Heart left ventricle (tissue), 16 donors: ENCODE measurements at places on chromosomes 1 and 21. TPM values are rescaled to one million over a fixed set of nuclear protein-coding genes. Genes with fewer than 3 reads are reported as not detected.

- DNase-seq, result no peak
Observed at GRCh38 chr1:198165927-198166647, 9.3 kb downstream of the NEK7 start.

DNA sequence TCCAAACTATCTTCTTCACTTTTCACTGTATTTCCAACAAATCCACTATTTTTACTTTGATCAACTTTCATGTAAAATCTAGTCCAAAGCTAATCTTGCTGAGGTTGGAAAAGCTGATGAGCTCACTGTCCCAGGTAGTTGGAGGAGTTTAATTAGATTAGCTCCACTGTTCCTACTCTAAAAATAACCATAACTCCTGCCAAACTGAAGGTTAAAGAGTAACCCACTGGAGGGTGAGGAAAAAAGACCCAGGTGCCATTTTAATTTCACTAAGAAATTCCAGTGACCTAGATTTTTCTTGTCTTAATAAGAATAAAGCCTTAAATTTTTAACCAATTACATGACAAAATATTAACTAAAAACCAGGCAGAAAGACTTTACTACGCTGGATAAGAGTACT lies 15.3 kb downstream of the DCAF8 start:
- DNase-seq, result no peak

DNA sequence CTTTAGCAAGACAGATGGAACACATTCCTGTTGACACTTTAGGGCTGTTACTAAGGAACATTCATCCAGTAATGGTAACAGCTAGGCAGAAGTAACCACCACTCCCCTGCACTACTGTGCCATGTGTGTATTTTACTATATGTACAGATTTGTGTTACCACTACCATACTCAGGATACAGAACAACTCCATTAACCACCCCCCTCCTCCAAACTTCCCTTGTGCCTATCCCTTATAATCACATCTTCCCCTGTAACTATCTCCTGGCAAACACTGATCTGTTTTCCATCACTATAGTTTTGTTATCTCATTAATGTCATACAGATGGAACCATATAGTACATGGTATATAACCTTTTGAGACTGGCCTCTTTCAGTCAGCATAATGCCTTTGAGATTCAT lies 3.9 kb upstream of the POU2F1 start:
- DNase-seq, result no peak

DNA sequence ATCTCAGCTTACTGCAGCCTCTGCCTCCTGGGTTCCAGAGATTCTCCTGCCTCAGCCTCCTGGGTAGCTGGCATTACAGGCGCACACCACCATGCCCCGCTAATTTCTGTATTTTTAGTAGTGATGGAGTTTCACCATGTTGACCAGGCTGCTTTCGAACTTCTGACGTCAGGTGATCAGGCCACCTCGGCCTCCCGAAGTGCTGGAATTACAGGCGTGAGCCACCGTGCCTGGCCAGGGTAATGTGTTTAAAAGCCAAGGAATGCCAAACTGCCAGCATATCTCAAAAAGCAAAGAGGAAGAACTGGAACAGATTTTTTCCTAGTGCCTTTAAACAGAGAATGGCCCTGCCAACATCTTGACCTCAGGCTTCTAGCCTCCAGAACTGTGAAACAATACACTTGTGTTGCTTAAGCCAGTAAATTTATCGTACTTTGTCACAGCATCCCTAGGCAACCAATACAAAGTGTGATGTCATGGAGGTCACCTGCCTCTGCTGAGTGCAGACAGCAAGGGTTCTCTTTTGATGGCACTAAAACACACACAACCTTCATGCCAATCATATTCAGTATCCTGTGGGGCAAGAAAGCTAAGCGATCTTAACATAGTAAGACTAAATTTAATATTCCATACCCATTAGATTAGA lies 858.3 kb upstream of the TMPRSS15 start:
- DNase-seq, result peak; percentile 22

Gene ST7L
- total RNA-seq, result 16.5 TPM

Gene SHE
- 11.6 TPM for total RNA-seq

DNA sequence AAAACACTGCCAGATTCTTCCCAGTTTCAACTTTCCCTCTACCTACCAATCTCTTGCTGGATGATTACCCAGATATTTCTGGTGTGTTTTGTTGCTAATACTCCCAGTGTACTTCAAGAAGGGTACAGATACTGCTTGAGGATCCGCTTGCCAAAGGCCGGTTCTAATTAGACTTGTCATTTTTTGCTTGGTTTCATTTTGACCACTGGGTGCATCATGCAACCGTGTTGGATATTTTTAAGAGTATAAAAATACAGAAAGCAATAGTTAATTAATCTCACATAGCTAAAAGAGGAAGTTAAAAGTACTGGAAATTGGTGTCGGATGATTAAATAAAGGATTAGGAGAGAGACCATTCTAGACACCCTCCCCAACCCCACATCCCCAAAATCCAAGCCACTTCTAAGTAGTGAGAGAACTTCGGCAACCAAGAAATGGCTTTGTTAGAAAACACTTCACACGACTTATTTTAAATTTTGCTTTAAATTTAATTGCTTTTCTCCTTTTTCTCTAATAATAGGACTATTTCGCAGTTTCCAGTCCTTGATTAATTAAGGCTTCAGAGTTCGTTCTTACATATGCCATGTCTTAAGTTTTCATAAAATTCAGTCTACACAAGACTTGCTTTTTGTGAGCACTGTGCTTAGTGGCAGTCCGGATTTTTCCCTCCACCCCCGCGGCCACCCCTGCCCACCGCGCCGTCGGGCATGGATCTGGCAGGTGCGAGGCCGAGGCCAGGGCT lies 2.5 kb upstream of the CDKN2C start:
- no peak for DNase-seq

Gene SELENBP1
- total RNA-seq, result 31.1 TPM

DNA sequence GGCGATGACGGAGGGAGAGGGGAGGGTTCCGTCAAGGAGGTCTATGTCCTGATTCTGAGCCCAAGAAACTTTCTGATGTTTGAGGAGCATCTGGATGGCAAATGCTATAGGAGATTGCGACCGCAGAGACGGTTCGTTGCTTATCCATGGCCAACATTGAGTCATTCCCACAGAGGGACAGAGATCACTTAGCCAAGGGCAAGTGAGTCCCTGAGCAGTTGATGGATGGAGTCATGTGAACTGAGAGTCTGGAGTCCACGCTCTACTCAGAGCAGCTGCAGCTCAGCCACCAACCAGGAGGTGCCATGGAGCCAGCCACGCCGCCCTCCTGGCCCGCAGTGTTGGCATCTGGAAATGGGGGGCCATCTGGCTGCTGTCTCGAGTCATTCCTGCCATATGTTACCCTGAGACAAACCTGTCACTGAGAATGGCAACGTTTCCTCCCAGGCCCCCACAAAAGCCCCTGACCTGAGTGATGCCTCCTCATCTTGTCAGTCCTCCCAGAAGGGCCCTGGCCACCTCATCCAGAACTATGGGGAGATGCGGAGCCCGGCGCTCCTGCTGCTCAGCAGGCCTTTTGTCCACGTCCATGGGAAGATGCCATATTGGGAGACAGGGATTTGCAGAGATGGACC lies 58.6 kb downstream of the ATP5PO start:
- no peak for DNase-seq

DNA sequence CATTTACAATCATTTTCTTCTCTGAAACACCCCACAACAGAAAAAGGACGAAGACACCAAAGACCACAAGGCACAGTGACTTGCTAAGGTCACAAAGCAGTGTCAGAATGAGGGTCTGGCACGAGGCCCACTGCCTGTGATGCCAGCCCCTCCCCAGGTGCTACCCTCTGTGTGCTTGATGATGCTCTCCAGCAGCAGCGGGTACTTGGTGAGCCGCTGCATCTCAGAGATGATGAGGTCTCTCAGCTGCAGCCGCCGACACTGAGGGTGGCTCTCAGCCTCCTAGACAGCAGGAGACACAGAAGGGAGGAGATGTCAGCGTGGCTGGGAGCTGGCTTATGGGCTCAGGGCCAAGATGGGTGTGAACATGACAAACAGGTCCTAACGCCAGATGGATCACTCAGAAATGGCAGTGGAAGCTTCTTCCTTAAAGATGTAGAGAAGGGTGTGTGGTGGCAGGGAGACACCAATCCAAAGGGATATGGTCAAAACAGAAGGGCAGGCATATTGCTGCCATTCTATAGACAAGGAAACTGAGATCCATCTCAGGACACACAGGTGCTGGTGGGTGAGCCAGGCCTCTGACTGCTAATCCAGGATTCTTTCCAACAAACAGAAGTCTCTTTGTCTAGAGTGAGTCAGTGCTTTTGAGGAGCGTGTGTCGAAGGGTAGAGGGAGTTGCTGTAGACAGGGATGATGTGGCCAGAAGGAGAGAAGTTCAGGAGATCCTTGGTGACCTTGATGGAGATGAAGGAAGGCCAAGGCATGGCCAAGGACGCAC lies 25.6 kb downstream of the LRRC71 start:
- DNase-seq, result no peak

DNA sequence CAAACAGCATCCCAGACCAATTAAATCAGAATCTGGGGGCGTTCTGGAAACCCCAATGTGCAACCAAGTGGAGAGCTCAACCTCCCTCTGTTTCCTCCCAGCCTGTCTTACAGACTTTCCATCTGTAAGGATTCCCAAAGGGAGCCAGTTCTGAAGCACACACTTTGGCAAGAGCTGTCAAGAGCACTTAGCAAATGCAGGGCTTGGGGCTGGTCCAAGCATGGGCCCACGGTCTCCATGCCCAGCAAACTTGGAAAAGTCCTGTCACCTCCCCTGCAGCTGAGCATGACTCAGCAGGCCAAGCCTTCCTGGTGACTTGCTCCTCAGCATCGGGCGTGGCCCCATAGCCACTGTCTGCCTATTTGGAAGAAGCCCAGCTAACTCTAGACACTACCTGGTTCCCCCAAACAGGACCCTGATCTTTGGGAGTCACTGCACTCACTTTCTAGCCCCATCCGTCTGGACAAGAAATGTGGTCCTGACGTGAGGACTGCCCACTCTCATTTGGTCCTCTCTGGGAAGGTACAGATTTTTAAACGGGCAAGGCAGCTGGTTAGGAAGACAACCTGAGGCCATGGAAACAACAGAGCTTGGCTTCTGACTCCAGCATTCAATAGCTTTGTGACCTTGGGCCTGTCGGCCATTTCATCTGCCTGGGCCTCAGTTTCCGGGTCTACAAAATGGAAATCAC lies 16.9 kb downstream of the SLC2A1 start:
- peak; percentile 78 for DNase-seq

GRCh38 chr1:48182439-48182838 lies 40.1 kb upstream of the SLC5A9 start:
- no peak for DNase-seq

DNA sequence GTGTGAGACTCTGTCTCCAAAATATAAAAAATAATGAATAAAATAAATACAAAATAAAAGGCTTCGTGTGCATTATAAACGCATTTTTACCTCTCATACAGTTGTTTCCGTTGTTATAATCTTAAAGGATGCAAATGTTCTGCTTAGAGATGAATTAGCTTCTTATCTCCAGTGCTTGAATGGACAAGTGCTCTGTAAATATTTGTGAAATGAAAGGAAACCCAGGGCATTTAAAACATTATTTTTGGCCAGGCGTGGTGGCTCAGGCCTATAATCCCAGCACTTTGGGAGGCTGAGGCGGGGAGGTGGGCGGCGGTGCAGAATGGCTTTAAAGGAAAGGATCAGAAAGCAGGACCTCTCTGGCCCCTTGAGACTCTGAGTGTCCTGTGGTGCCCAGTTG lies 94.5 kb downstream of the HUNK start:
- DNase-seq, result no peak

DNA sequence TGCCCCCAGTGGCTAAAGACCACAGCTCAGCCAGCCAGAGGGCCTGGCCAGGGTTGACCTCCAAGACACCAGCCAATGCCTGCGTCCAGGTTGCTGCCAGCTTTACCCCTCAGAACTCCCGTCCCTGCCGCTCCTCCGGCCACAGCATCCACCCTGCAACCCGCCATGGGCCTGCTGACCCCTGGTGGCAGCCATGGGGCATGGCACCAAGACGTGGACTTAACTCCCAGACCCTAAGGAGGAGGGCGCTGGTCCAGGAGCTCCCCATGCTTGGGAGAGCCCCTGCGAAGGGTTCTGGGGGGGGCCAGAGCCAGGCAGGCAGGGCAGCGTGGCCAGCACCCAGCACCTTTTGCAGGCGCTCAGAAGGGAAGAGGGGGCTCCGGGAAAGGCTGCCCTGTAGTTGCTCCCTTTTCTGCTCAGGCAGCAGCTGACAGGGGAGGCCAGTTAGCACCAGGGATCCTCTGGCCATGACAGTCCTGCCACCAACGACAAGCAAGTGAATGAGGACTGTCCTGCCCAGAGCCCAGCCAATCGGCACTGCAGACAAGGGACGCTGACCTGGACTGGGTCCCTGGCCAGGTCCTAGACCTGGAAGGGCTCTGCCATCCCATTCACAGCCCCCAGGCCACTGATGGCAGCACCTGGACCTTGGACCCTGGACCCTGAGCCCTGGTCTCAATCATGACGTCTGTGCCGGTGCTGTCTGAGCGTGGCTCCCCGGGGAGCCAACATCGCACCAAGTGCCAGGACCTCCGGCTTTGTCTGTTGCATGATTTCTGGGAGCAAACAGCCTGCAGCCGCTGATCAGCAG lies 246.2 kb downstream of the NPHP4 start:
- peak; percentile 46 for DNase-seq

Gene SUSD4
- 2.4 TPM for total RNA-seq

DNA sequence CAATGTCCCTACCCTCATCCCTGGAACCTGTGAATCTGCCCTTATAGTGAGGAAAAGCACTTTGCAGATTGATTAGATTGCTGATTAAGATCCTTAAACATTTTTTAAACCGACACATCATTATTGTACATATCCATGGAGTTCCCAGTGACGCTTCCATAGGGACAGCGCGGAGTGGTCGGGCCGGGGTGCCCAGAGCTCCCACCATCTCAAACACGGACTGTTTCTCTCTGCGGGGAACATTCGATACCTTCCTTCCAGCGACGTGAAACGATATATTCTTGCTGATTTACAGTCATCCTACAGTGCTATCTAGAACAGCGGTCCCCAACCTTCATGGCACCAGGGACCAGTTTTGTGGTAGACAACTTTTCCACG lies 4.0 kb downstream of the KRTAP10-12 start:
- no peak for DNase-seq

Gene GJC2
- total RNA-seq, result 3.8 TPM

- no peak for DNase-seq
Observed at GRCh38 chr1:197695961-197696360, 79.3 kb downstream of the DENND1B start.
